ENCODE measurements at places on chromosomes 1 and 21.

- DNase-seq, result no peak
Observed at GRCh38 chr1:22131875-22132486, 10.9 kb downstream of the WNT4 start.

DNA sequence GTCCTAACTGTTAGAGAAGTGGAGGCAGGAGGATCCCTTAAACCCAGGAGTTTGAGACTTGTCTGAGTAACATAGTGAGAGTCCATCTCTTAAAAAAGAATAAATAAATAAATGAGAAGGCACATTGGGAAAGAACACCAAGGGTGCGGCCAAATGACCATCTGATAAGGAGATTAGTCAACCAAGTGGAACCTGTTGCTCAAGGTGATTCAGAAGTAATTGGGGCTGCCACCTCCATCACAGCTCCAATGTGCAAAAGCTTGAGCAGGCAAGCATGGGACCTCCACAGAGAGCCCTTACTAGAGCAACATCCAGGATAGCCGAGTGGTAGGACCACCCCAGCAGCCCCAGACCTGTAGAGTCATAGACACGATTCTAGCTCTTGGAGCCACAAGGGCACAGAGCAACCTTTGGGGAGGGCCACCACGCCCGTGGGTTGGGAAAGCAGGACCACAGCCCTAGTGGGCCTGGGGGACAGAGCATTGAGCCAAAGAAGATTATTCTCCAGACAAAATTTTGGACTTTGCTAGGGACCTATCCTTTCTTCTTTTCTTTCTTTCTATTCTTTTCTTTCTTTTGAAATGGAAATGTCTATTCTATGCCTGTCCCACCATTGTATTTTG is 40.9 kb downstream of the KCNK1 start:
- DNase-seq, result no peak

- DNase-seq, result no peak
Observed at GRCh38 chr21:26085127-26085526, 85.4 kb downstream of the APP start.

GRCh38 chr1:183580281-183580682 is 10.0 kb downstream of the NCF2 start:
- peak; percentile 99 for DNase-seq

DNA sequence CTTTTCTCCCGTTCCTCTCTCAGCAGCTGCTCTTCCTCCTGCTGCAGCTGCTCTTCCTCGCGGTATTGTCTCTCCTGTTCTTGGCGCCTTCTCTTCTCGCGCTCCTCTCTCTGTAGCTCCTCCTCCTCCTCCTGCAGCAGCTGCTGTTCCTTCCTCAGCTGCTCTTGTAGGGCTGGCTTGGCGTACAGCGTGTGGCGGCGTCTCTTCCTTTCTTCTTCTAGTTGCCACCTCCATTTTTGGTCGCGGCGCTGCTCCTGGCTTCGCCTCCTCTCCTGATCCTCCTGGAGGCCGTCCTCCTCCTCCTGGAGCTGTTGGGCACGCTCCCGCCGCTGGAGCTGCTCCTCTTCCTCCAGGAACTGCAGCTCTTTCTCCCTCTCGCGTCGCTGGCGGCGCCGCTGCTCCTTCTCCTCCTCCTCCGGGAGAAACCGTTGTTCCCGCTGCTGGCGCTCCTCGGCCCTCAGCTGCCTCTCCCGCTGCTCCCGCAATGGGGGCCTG is 4.8 kb downstream of the TCHH start:
- peak; percentile 74 for DNase-seq

GRCh38 chr1:223641523-223642039 is 23.9 kb downstream of the CAPN8 start:
- DNase-seq, result no peak

- no peak for DNase-seq
Observed at GRCh38 chr1:175250027-175250426, 57.5 kb upstream of the KIAA0040 start.

Measured in Kasumi-1 (cell line).